Spinal cord (tissue), 10 donors: ENCODE measurements at places on chromosomes 16 and 17.

DNA sequence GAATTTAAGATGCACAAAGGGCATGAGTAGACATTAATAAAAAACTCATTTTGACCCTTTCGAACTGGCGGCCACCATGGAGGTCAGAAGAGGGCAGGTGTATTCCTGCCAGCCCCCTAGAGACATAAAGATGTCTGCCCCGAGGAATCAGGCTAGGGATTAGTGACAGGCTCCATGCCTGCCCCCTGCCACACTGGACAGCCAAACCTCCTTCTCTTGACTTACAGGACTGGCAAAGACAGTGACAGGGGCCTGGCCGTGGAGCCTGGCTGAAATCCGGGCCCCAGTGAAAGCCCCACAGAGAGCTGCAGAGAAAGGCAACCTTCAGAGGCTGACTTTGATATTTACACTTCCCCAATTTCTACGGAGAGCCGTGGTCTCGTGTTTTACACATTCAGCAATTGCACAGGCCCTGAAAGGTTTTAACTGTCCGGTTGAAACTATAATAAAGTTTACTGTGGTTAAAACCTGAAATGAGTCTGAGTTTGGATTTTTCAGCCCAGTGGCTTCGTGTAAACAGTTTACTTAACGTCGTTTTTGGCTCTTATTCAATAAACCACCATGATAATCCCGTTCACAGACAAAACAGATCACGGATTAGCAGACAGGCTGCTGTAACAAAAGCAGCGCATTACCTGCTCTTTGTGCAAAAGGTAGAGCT is 243.9 kb upstream of the MYOCD start:
- DNase-seq, result peak; percentile 4

GRCh38 chr17:7903154-7904103 is 12.7 kb downstream of the RNF227 start:
- no peak for DNase-seq

GRCh38 chr17:63425483-63425882 is 20.6 kb downstream of the CYB561 start:
- DNase-seq, result peak; percentile 75

- DNase-seq, result no peak
Measured at GRCh38 chr16:19499481-19499880, 22.4 kb downstream of the GDE1 start.

GRCh38 chr17:47807421-47807820 is 14.2 kb downstream of the OSBPL7 start:
- DNase-seq, result no peak

DNA sequence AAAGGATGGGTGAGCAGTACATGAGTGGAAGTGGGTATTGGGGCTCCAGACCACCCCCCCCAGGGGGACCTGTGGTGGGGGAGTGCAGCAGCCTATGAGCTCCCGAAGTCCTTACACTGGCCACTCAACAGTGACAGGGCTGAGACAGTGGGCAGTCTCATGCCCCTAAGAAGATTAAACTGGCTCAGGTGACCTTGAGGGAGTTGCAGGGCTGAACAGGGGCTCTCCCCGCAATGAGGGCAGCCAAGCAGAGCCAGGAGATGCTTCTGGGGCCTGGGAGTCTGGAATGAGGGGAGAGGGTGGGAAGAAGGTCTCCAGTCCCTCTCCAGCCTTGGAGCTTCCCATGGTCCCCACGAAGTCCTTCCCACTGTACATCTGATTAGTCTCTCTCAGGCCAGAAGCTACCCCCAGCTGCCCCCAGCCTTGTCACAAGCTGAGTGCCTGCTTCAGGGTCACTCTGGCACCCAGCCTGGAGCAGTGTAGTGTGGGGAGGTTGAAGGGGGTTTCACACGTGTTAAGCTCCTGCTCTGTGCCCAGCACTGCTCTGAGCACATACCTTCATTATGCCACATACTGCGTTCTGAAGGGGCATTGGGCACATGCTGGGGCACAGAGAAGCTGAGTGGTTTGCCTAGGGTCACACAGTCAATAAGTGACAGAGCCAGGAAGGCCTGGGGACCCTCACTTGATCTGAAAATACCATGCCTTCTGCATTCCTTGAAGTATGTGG is 1.0 kb upstream of the CDH16 start:
- DNase-seq, result no peak

GRCh38 chr17:17118399-17118798 is 76.1 kb downstream of the MPRIP start:
- DNase-seq, result no peak

GRCh38 chr17:35087731-35088355 is 24.3 kb upstream of the RFFL start:
- no peak for DNase-seq

DNA sequence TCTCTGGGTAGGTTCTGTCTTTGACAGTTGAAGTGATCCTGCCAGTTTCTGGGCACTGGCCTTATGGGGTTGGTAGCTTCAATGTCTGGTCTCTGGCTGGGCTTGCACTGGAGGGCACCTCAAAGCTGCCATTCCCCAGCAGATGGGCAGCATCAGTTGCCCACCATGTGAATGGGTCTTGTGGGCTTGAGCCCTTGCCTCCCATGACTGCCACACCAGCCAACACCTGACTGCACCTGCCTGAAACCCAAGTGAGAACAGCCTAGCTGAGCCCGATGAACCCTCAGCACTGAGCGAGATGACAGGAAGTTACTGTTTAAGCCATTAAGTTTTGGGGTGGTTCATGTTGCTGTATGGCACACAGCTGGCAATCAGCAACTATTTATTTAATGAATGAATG is 69.1 kb upstream of the AXIN2 start:
- no peak for DNase-seq

DNA sequence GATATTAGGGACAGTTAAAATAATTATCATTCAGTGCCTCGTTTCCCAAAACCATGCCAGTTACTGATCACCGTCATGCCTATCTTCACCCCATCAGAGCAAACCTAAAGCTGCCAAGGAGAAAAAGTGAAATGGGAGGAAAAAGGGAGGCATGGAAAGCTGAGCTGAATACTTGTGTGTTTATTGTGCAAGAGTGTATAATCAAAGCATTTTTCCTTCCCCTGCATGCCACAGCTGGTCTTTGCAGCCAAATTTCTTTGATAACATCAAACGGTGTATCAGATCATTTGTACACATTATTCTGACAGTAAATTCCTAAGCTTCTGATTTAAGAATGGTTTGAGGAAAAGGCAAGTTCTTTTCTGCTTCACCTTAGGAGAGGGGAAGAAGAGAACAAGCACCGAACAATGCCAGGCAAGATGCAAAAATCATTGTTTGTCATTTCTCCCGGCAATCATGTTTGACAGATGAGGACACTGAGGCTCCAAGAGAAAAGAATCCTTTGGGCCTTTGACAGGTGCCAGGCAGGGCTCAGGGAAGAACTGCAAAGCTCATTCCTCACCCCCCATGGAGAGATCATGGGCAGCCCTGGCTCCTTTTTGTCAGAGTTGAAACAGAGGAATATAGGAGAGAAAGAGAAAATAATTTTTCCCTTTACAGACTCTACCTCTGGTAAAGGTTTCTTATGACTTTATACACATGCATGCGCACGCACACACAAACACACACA is 51.4 kb upstream of the ARHGAP44 start:
- DNase-seq, result no peak

- no peak for DNase-seq
Measured at GRCh38 chr17:1071103-1071825, 74.3 kb downstream of the TIMM22 start.

DNA sequence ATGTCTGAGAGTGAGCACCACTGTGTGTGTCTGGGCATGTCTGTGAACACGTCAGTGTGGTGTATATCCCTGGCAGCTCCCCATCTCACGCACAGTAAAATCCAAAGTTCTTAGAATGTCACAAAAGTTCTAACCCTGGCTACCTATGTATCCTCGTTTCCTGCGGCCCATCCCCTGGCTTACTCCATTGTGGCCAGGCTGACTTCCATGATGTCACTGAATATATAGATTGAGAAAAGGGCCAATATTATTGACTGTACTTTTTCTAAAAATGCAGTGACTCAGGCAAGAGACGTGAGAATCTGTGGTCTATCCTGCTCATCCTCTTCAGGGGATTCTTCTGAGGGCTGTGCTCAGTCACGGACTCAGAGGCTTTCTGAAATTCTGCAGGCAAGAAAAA is 963 bp upstream of the METTL22 start:
- no peak for DNase-seq

GRCh38 chr16:87728026-87728425 is 37.8 kb downstream of the KLHDC4 start:
- no peak for DNase-seq

GRCh38 chr16:85394456-85395206 is 218.5 kb upstream of the GSE1 start:
- no peak for DNase-seq

DNA sequence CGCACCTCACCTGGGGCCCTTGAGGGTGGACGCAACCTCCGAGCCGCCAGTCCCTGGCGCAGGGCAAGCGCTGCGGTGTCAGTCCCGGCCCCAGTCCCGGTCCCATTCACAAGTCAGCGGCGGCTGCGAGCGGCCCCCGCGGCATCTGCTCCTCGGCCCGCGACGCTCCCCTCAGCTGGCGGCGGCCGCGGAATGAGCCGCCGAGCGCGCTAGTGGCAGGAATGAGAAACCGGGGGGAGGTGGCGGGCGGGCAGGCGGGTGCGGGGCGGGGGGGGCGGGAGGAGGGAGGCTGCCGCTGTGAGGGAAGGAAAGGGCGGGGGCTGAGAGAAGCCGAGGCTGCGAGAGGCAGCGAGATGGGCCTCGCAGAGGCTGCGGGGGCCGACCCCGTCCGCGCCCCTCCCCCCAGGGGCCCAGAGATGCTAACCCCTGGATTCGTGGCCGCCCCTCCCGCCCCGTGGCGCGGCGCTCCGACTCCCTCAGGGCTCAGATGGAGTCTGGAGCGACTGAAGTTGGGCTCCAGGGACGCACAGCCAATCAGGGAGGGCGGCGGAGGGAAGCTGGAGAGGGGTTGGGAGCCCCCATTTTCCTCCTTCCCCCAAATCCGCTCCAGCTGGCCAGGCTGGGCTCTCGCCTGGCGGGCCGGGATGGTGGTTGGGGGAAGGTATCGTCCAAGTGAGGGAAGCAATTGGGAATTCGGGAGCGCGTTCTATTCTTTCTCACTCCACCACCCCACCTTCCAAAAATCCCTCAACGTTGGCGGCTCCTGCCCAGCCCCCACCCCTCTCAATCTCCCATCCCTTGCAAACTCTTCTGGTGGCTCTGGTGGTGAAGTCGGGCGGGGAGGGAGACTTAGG is at the start of gene CDH11:
Gene CDH11, minus strand, starts transcription at position 194 of the 854 bp plus-strand sequence. CDS start 117,194 bp downstream, outside the sequence.
- DNase-seq, result no peak

DNA sequence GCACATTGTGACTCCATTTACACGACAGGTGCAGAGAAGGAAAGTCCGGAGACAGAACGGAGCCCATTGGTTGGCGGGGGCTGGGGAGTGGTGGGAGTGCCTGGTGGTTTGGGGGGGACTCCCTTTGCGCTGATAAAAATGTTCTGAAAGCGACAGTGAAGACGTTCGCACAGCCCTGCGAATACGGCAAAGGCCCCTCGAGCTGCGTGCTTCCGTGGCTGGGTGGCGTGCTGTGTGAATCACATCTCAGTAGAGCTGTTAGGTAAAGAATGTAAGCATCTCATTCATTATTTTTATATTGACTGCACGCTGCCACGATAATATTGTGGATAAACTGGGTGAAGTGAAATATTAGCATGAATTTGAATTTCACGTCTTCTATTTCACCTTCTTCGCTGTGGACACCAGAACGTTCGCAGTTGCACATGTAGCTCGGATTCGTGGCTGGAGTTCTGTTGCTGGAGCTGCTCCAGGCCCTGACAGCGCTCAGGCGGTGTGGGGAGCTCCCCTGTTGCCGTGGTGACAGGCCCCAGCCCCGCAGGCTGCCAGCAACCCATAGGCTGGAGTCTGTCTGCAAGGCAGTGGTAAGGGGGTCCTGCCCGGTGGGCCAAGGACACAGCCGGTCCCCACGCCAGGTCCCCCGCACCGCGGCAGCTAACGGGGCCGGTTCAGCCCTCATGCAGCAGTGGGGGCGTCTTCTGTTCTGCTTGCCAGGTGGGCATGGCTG is 44.6 kb downstream of the SOX8 start:
- peak; percentile 50 for DNase-seq

DNA sequence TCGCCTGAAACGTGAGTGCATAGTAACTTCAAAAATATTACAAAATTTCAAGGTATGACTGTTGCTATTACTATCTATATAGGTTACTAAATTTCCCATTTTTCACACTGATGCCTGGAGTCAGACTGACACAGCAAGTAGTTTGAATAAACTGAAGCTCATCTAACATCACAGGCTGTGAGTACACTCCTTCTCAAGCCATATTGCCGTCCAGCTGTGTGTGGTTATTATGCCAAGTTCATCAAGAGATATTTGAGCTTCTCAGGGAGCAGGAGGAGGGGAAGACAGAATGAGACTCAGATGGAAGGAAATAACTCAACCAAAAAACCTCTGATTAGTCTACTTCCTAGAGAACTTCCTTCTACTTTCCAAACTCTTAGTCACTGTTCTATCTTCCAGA is 473.9 kb downstream of the TOX3 start:
- peak; percentile 71 for DNase-seq

- DNase-seq, result no peak
Measured at GRCh38 chr17:49061524-49061943, 64.3 kb downstream of the IGF2BP1 start.

- DNase-seq, result peak; percentile 89
Measured at GRCh38 chr17:29582772-29583171, 6.7 kb downstream of the GIT1 start.

- DNase-seq, result no peak
Measured at GRCh38 chr16:83040174-83040573, 413.4 kb downstream of the CDH13 start.

- DNase-seq, result no peak
Measured at GRCh38 chr17:6495450-6496115, 51.3 kb downstream of the PIMREG start.

DNA sequence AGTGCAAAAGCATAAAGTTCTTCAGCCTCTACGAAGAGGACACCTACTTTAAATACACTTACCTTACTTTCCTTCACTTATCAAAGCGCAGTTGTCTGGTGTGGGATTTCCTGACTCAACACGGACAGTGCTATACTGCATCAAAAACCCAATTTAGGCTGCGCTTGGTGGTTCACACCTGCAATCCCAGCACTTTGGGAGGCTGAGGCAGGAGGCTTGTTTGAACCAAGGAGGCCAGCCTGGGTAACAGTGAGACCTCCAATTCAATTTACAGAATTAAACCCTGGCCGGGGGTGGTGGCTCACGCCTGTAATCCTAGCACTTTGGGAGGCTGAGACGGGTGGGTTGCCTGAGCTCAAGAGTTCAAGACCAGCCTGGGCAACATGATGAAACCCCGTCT is 4.1 kb downstream of the JMJD6 start:
- DNase-seq, result no peak
